SK-MEL-5 (cell line): ENCODE measurements at places on chromosomes 12 and 14.

- DNase-seq = no peak
Observed at GRCh38 chr12:128456922-128457321, 190.0 kb downstream of the TMEM132C start.

GRCh38 chr14:83042858-83043257, 1509.2 kb upstream of the SEL1L start:
- DNase-seq = no peak

- no peak for DNase-seq
Observed at GRCh38 chr14:90697132-90697531, 119.1 kb downstream of the TTC7B start.

DNA sequence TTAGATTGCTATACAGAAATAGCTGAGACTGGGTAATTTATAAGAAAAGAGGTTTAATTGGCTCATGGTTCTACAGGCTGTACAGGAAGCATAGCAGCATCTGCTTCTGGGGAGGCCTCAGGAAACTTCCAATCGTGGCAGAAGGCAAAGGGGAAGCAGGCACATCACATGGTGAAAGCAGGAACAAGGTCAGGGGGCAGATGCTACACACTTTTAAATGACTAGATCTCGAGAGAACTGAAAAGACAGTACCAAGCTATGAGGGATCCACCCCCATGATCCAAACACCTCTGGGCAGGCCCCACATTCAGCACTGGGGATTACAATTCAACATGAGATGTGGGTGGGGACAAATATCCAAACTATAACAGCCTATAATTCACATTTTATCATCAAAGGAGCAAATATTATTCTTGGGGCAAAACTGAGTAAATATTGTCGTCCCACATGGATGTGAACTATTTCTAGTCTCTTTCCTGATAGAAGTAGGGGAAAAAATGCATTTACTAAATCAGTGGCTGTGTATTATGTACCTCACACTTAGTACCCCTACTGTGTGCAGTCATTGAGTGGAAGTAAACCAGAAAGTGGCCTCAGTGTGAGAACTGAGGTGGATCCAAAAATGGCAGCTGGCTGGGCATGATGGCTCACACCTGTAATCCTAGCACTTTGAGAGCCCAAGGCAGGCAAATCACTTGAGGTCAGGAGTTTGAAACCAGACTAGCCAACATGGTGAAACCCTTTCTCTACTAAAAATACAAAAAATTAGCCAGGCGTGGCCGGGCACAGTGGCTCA, 25.4 kb upstream of the A2ML1 start:
- no peak for DNase-seq

- DNase-seq = no peak
Observed at GRCh38 chr12:77751939-77752338, 78.8 kb upstream of the NAV3 start.

DNA sequence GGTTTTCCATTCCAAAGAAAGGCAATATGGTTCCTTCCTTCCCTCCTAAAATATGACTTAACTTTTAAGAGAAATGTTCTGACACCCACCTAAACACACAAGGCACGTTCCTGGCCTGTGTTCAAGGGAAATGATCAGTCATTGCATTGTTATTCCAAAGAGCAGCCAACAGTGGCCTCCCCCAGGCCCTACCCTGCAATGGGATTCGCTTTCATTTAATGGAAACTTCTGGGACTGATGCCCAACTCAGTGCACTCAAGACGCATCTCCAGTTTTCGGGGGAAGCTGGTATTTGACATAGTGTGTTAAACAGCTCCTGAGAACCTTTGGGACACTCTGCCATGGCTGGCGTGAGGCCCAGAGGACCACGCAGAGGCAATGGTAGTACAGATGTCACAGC, 65.9 kb downstream of the DDX51 start:
- DNase-seq = no peak

- no peak for DNase-seq
Observed at GRCh38 chr12:11877869-11878780, 192.6 kb upstream of the BCL2L14 start.

GRCh38 chr12:22101749-22102243, 55.8 kb downstream of the CMAS start:
- peak; percentile 95 for DNase-seq

DNA sequence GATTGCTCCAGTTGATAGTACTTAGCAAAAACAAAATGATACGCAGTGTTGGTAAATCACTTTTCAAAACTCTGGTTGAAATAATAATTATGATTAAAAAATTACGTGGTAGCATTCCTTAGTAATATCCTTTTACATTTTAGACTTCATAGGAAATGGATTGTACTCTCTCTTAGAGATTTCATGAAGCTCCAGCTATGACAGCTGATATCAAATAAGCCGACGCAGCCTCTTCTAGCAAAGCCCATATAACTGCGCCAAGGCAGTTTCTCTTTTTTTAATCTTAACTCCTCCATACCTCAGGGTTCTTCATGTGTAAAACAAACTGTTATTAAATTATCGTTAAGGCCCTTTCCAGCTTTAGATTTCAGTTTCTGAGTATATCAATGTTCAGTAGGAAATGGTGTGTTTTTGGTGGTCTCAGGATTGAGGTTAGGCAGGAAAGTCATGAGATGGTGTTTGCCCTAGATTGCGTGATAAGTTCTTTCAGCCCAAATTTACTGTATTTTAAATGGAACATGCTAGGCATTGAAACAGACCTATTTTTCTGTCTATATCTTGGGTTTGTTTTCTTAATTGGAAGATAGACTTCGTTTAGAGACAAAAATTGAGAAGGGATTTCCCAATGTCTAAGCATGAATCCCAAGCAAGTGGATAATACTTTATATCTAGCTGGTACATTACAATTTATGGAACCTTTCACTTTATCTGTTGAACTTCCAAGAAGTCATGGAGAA, 902 bp upstream of the CFL2 start:
- no peak for DNase-seq

DNA sequence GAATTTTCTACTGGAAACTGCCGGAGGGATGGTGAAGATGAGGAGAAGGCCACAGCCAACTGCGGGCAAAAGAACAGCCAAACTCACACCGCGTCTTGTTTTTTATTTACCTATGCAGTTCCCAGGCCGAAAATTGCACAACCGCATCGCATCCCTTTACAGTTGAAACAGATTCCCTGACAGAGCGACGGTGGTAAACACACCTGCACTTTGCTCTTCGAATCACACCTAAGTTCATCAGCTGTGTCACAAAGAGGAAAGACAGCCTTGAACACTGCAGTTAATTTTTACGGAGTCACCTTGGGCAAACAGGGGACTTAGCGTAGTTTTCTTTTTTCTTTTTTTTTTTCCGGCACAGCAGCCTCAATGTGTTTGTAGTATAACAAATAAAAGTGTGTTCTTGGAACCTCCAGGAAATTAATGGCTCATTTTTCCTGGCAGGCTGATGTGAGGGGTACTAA, 272.0 kb upstream of the DIO3 start:
- DNase-seq = no peak

DNA sequence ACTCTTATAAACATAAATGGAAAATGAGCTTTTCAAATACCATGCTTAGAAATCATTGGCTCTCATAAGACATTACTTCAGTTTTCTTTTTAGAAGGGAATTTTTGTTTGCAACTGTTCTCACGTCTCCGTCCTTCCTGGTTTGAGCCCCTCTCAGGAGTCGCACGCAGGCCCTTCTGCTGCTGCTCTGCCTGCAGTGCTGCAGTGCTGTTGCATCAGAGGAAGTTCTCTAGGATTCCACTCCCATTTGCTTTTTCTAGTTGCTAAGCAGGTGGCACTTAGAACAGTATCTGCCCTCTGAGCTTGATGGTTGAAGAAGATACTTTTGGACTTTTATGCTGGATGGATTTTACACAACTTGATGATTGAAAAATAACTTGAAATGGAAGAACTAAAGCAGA, 70.8 kb downstream of the SCN8A start:
- DNase-seq = no peak

DNA sequence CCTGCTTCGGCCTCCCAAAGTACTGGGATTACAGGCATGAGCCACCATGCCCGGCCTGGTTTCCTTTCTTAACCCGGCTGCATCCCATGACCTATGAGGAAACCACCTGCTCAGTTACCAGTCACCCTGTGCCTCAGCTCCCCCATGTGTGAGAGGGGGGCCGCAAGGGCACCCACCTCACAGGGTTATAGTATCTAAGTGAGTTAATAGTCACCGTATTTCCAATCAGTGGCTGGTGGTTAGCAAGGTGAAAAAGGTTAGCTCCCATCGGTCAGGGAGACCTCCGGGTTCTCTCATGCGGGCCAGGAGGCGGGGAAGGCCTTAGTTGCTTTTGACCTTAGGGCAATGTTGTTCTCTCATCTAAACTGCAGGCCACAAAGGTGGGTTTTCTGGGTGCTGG, 6.7 kb downstream of the LRP1 start:
- DNase-seq = no peak

DNA sequence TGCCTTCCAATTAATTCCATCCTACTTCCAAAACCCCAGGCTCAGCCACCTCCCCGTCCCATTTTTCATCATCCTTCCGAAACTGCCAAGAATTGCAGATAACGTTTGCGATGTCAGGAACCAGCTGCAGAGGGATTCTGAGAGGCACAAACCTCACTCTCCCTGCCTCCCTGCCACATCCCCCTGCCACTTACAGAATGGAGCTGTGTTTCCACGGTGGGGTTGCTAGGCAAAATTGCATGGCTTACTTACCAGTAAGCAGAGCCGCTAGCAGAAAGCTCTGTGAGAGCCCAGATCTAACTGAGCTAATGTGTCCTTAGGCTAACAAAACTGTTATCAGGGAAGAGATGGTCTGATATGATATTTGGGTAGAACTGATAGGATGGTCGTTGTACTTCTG, 127.4 kb downstream of the KCNK10 start:
- no peak for DNase-seq
